Panc1 (cell line): ENCODE measurements at places on chromosomes 4 and X. TPM values are rescaled to one million over a fixed set of nuclear protein-coding genes. Genes with fewer than 3 reads are reported as not detected.

PDLIM3 gene
- 0.10 TPM for total RNA-seq

KCNIP4 gene
- not detected for total RNA-seq

MAGEA9B gene
- total RNA-seq = not detected

EOLA1 gene
- total RNA-seq = 26.8 TPM

DUSP21 gene
- not detected for total RNA-seq

PITX2 gene
- 0.44 TPM for total RNA-seq

RIPPLY1 gene
- total RNA-seq = not detected

TMEM154 gene
- 0.15 TPM for total RNA-seq

TBX22 gene
- total RNA-seq = not detected
